ENCODE measurements at places on chromosomes 1 and 21. TPM values are rescaled to one million over a fixed set of nuclear protein-coding genes. Genes with fewer than 3 reads are reported as not detected.

The MFAP2 gene
- not detected for total RNA-seq

The NPL gene
- total RNA-seq, result 5.9 TPM

The GJC2 gene
- 0.17 TPM for total RNA-seq

The CADM3 gene
- total RNA-seq, result not detected

The ETV3L gene
- not detected for total RNA-seq

The ZCCHC17 gene
- total RNA-seq, result 21.2 TPM

The RNU1-2 gene
- 1,386 TPM for total RNA-seq

The PTGFRN gene
- 28.0 TPM for total RNA-seq

The ELOA gene
- 22.6 TPM for total RNA-seq

The AQP10 gene
- total RNA-seq, result not detected

The BEND5 gene
- 1.8 TPM for total RNA-seq

The REN gene
- total RNA-seq, result not detected

The PRAMEF8 gene
- total RNA-seq, result not detected

The DENND1B gene
- total RNA-seq, result 8.9 TPM

Measured in activated naive CD4-positive, alpha-beta T cell treated with anti-CD3 and anti-CD28 coated beads for 36 hours (primary cell).